ENCODE measurements at places on chromosomes 12 and 14.

DNA sequence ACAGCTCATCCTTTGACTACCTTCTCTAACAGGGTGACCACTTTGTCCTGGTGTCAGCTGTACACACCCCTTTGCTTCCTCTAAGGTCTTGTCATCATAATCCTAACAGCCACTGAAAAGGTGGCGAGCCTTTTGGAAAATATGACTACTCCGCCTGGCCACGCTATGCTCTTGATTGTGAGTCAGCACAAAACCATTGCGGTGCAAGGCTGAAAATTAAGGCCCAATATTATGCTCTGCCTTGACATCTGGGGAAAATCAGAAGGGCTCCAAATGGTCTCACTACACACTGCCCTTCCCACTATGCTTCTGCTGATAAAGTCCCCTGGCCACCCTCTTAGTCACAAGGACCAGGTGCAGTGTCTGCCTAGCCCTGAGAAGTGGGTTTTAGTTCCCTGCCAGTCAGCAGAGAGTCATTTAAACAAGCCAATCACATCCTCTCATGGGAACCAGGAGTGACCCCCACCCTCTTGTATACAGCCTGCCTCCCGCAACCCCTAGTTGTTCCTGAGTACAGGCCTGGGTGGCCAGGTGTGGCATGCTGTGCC, 34.3 kb downstream of the FGD6 start:
- DNase-seq, result peak; percentile 15

DNA sequence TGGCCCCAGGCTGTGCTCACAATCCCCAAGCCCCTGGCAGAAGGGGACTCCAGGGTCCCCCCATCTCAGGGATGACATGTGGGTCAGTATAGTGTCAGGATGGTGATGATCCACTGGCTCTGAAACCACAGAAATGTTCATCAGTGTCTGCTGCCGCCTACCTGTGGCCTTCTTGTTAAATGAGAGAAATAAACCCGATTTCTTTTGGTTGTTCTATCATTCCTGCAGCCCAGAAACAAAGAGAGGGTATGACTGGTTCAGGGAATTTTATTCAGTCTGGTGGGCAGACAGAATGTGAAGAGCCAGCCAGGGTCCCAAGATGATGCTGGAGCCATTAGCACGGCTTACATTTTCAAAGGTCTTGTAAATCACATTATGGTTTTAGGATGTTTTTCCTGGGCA, 86.6 kb downstream of the CRADD start:
- no peak for DNase-seq

DNA sequence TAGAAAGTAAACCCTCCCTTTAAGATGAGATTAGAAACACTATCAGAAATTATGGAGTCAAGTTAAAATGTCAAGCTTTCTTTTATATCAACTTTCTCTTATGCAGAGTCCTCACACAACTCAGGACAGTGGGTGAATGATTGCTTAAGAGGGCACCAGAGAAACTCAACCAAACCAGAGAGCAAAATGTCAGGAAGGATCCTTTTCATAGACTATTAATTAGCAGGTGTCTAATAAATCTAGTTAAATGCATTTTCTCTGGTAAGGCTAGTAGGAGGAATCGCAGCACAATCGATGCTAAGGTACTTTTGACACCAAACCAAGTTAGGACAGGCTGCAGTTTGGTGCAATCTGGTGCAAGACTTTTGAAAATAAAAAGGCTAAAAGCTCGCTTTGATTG, 614.7 kb upstream of the FOXG1 start:
- DNase-seq, result no peak

DNA sequence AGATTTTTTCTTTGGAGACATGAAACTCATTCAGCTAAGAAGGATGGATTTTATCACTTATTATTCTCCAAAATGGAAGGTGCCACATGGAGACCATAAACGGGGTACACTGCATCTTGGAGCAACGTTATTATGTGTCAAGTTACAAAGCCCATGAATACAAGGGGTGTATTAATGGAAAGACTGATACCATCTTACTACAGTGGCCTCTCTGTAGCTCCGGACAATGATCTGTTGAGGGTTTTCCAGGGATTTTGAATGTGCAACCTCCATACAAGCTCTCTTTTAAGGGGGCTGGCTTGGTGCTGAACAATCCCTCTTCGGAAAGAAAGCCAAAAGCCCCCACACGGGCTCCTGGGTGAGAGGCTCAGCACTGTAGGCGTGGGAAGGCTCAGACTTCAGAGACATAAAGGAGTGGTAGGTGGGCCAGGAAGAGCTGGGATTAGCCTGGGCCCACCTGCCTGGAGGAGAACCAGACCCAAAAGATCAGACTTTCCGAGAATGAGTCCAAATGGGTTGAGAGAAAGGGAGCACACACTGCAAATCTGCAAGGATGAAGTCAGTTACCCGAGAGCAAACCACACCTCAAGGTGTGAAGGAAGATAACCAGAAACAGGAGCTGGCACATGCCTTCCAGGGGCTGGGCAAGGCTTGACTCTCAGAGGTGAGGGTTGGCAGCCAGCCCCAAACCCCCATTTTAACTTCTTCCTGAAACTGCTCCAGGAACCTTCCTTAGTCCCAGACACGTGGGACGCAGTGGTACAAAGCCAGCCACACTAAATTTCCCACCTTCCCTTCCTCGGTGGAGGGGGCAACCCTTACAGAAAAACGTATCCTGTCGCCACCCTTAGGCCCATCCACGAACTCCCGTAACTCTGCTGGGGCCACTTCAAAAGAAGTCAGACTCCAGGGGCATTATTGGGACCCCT, 1.5 kb downstream of the VPS37B start:
- DNase-seq, result no peak

DNA sequence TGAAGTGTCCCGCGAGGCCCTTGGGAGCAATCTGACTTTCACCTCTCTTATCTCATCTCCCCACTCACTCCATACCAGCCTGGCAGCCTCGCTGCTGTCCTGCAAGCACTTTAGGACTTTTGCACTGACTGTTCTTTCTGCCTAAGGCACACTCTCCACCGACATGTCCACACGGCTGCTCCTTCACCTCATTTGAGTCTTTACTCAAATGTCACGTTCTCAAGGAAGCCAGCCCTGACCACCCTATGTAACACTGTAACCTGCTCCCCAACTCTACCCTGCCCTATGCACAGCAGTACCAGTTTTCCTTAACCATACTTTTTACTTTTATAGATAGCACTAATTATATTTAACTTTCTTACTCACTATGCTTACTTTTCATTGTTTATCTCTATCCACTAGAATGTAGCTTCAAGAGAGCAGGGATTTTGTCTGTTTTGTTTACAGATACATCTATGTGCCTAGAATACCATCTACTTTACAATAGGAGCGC, 32.0 kb downstream of the PRKD1 start:
- no peak for DNase-seq

DNA sequence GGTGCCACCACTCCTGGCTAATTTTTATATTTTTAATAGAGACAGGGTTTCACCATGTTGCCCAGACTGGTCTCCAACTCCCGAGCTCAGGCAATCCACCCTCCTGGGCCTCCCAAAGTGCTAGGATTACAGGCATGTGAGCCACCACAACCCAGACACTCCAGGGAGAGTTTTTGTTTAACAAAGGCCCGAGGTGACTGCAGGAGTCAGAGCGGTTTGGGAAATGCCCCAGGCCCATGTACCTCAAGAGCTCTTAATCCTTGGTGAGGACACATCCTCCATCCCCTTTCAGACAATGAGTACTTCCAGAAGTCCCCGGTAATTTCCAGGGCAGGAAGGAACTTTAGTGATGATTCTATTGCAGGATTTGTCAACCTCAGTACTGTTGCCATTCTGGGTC, 176.0 kb downstream of the ESRRB start:
- DNase-seq, result no peak

DNA sequence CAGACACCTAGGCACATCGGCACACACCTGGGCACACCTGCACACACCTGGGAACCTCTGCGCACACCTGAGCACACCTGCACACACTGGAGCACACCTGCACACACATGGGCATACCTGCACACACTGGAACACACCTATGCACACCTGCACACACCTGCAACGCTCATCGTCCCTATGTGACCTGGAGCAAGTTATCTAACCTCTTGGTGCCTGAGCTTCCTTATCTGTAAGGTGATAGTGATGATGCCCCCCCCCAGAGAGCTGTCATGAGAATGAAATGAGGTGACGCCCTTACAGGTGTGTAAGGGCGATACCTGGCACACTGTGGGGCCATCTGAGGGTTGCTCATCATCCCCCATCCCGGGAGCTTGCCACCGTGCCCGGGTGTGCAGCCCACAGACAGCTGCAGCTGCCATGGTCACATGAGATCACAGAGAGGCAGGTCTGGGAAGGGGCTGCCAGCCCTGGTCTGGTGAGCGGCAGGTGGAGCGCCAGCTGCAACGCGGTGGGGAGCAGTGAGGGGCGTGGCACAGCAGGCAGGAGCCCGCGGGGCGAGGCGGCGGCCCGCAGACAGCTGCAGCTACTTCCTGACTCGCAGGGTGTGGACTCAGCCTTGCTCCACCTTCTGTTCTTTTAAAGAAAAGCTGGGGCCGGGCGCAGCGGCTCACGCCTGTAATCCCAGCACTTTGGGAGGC, 59.9 kb upstream of the FBRSL1 start:
- peak; percentile 35 for DNase-seq

- DNase-seq, result no peak
Observed at GRCh38 chr14:73234586-73235394, 2.5 kb upstream of the PAPLN start.

GRCh38 chr14:95270203-95270602, 49.5 kb downstream of the CLMN start:
- no peak for DNase-seq

DNA sequence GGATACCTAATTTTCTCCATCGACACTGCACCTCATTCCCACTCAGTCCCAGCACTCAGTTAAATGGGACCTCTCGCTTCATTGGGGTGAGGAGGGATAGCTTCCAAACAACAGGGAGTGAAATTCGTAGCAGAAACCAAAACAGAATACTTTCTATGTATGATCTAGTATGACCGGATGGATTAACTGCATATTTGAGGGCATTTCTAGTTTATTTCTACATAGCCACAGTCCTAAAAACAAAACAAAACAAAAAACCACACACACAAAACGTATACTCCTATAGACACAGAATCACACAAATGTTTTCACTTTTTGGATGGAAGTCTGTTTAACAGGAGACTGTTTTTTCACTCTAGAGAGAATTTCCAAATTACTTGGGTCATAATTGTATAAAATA, 307.5 kb upstream of the FKBP4 start:
- no peak for DNase-seq
